ENCODE measurements at places on chromosomes 4 and X.

DNA sequence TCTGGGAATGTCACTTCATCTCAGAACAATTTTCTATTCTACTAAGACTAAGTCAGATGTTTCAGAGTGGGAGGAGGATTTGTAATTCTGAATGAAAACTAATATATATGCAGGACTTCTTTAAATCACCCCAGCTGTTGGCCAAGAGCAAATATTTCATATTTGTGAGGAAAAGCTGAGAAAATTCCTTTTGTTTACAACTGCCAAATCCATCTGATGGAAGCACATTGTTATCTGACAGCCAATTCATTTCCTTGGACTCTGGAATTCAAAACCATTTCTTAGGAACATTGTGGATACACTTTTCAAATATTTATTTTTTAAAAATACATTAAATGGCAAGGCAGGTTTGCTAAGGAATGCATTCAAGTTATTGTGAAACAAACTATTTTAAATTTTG lies 8.0 kb downstream of the SLIT2 start:
- DNase-seq = no peak

- DNase-seq = no peak
These were observed 51.6 kb upstream of the ADRA2C start for GRCh38 chr4:3714642-3715001.

DNA sequence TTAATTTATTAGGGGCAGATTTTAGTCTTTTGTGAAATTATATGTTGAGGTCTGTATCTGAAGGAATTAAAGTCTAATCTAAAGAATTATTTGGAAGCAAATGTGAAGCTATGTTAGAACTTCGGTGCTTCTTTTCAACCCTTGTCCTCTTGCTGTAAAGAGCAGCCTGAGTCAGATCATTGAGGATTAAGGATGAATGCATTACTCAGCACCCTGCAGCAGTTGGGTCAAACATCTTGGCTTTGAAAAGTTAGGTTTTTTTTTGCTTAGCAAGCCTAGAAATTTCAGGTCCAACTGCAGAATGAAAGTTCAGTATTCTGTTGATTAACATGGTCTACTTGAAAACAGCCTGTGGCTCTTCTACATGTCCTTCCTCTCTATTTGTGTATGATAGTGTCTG lies 57.6 kb downstream of the SLC4A4 start:
- DNase-seq = no peak

DNA sequence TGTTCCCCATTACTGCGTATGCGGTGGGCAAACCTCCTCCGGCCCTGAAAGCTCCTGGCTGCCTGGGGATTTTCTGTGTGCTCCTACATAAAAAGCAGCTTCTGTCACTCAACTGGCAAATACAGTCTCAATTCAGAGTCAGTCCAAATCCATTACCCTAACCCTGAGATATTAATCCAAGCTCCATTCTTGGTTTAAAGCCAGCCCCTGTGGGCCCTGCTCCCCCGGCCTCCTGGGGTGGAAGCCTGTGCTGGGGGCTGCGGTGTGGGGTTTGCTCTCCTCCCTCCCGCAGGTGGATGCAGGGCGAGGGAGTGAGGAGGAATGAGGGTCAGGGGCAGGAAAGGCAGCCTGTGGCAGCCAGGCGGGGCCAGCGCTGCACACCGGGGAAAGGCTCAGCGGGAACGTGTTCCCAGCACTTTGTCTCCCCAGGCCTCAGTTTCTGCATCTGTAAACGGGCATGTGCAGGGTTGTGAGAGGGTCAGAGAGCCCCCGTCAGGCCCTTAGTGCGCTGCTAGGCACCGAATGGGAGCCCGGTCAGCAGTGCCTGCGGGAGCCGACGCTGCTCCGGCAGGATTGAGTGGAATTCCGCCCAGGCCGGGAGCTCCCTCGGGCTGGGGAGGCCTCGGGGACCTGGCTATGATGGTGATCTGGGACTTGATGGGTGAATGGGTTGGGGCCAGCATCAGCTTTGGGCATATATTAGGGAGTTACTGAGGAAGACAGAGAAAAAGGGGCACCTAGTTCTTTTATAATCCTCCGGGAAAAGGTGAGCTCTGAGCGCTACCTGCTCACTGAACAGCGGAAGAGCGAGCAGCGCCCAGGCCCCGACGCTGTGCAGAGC lies 6.3 kb upstream of the RGS12 start:
- no peak for DNase-seq

- DNase-seq = no peak
These were observed at the start of gene SLC34A2 for GRCh38 chr4:25654971-25655963. TSS of gene SLC34A2 (plus strand) at chr4:25655851. CDS start at chr4:25662501, 6,650 bp downstream.

- no peak for DNase-seq
These were observed 79.3 kb upstream of the BCOR start for GRCh38 chrX:40177117-40177430.

DNA sequence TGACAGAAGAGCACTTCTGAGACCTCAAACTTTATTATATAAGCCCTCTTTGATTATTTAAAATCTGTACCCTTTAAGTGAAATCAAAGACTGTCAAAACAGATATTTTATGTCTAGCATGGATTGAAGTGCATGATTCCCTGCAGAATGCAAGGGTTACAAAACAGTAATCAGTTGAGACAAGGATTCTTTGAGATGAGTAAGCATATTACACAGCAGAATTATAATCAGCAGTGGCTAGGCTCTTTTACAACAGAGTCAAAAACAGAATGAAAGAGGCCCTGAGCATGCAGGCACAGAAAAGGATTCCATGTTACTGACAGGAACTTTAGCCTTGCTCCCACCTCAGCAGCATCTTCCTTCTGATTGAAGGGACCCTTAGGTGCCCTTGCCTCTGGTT lies 487.9 kb upstream of the GALNT7 start:
- no peak for DNase-seq

DNA sequence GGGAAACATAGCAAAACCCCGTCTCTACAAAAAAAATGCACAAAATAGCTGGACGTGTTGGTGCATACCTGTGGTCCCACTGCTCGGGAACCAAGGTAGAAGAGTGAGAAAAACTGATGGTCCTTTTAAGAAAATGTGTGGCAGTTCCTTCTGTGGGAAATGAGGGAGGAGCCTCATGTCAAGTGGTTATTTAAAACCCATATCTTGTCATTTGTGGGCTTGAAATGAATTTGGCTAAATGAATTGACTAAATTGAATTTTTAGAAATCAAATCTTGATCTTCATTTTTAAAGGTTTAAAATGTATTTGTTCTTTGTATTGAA lies 16.2 kb upstream of the LAMP2 start:
- DNase-seq = no peak

DNA sequence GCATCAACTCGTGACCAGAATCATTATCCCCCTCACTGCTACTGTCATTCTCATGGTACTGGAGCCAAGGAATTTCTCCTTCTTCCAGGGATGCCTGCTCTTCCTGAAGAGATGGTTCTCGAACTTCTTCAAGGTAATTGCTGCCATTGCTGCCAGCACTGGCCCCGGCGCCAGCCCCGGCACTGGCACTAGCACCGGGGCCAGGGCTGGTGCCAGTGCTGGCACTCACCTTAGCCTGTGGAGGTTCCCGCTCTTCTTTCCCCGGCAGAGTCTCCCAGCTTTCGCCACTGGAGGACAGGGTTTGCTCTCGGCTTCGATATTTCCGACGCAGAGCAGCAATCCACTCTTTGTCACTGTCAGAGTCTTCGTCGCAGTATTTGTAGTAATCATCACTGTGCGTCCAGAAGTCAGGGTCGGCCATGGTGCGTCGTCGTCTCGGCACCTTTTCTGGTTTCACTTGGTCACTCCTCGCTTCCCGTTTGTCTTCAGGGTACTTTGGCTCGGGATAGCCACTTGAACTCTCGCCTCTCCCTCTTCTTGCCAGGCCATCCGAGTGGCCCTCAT lies 3.4 kb downstream of the PJA1 start:
- DNase-seq = no peak

- DNase-seq = no peak
These were observed 452.1 kb upstream of the BOD1L1 start for GRCh38 chr4:14079601-14080000.

- DNase-seq = no peak
These were observed 28.2 kb upstream of the NEIL3 start for GRCh38 chr4:177281351-177281909.

- no peak for DNase-seq
These were observed 32.2 kb downstream of the CFAP299 start for GRCh38 chr4:80367737-80368136.

DNA sequence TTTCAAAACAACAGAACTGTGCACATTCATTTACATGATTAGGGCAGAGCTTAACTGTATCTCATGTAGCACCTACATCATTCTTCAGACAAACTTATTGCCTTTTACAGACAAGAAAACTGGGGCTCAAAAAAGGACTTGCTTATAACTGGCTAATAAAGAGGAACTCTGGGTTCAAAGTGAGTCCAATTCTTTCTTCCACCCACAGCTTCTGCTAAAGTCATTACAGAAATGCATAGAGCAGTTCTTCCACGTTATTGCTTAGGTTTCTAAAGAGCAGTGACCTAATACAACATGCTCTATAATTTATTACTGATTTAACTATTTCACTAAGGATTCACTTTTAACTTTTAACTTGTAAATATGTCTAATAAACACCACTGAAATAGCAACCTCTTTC lies 60.6 kb downstream of the ELOVL6 start:
- no peak for DNase-seq

GRCh38 chrX:68532831-68533533 lies 34.1 kb downstream of the YIPF6 start:
- DNase-seq = no peak

DNA sequence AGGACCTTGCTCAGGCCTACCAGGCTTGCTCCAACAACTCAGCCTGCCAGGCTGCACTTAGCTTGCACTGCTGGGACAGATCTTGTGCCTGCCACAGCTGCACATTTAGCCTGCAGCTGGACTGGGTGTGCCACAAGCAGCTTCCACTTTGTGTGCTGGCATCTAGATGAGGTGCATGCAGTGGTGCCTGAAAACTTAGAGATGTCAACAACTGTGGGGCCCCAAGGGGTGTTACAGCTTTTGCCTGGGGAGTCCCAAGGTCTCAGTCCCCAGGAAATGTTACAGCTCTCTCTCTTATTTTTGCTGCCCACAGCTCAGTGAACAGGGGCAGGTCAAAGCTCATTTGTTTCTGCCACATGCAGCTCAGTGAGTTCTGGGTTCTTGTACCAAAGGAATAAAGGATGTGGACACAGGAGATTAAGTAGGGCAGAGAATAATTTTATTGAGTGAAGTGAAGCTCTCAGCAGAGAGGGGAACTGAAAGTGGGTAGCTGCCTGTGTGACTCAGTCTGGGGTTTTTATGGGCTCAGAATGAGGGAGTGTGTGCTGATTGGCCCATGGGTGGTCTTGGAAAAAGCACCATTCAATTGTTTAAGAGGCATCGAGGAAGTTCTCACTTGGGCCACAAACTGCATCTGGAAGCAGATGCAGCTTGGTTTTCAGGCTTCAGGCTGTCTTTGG lies 828.3 kb downstream of the TECRL start:
- no peak for DNase-seq

GRCh38 chr4:5503336-5503936 lies 204.9 kb downstream of the EVC2 start:
- no peak for DNase-seq

All from stimulated activated CD8-positive, alpha-beta memory T cell treated with anti-CD3 and anti-CD28 coated beads, Interleukin-15, amount 100 ng/mL, for 48 hours (primary cell).